ENCODE measurements at places on chromosomes 6 and 20.

GRCh38 chr6:122778985-122779661, 393 bp upstream of the FABP7 start:
- no peak for DNase-seq

DNA sequence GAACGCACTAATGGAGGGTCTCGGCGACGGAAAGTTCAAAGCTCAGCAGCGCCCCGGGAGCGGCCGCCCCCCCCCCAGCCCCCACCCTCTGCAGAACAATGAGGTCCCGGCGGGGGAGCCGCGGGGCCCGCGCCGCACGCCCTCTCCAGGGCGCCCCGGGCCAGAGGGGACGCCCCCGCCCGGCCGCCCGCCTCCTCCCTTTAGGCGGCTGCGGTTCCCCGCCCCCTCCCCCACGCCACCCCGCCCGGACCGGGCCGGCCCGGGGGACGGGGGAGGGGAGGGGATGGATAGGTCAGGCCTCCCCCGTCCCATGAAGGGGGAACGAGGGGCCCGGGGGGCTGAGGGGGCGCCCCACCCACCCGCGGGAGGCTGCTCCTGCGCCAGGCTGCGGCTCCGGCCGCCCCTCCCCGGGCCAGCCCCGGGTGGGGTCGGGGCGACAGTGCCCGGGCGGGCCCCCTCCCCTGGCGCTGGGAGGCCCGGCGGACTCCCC, 1.5 kb downstream of the NOL4L start:
- DNase-seq, result no peak

DNA sequence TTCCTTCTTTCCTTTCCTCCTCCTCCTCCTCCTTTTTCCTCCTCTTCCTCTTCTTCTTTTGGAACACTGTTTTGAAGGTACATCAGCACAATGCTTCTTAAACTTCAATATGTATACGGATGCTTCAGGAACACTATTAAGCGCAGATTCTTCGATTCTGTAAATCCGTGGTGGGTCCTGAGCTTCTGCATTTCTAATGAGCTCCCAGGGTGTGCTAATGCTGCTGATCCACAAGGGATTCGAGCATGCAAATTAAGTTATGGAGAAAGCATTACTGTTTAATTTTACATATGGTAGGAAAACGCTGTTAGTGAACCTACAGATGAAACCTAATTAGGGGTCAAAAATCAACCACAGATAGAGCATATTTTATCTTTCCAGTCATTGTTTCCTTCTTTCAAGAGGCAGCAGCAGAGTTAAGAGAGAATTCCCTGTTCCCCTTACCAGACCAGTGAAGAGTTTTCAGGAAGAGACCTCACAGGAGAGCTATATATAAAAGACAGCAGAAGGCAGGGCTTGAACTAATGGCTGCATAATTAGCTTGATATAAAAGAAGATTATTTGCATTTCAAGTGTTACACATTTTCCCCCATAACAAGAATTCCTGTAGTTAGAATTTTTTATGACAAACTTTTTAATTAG, 47.2 kb downstream of the KIF13A start:
- no peak for DNase-seq

- no peak for DNase-seq
These were observed 151.6 kb upstream of the PTPRK start for GRCh38 chr6:128672023-128672422.

DNA sequence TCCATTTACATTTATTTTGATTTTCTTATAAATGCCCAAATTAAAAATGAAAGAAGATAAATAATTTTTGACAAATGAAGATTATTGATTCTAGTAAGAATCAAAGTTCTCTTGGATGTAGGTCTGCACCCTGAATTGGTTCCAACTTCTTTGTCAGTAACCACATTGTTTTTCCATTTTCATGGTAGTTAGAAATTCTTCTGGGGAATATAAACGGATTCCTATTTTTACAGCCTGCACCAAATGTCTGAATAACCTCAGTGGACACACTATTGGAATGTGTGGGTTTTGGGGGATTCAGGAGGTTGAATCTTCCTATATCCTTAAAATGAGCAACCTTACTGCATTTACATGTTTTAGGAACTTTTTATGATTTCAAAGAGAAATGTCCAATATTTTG, 1085.3 kb upstream of the MAP3K7 start:
- DNase-seq, result no peak

GRCh38 chr6:72748759-72749158, 126.9 kb downstream of the KCNQ5 start:
- DNase-seq, result no peak

- DNase-seq, result no peak
These were observed 272.5 kb upstream of the SOX4 start for GRCh38 chr6:21321076-21321475.

- DNase-seq, result no peak
These were observed 135.1 kb downstream of the TBXT start for GRCh38 chr6:166032366-166033200.

GRCh38 chr6:33633462-33634158, 12.5 kb downstream of the ITPR3 start:
- peak; percentile 19 for DNase-seq

DNA sequence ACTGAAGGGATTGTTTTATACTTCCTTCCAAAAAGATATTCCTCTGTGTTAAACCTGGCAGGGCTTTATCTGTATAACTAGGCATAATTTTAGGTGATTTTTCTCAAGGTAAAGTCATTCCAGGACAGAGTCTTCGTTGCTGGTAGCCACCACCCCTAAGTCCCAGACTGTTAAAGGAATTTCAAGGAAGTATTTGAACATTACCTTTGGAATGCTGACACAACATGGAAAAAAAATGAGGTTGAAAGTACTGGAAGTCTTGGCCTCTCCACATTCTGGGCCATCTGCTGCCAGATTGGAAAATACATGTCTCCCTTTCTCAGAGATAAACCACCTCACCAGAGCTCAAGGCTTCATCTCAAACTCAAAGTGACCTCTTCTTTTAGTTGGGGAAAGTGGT, 27.0 kb upstream of the ETV7 start:
- no peak for DNase-seq

All from nucleus accumbens (tissue), 56 donors.